ENCODE measurements at places on chromosomes 11 and 22.
A peak's percentile ranks its signal among the peaks of the same experiment; 100 is the strongest.

GRCh38 chr22:43561415-43562178 lies 149.8 kb downstream of the MPPED1 start:
- DNase-seq = no peak

GRCh38 chr11:765802-766091 lies 11.5 kb downstream of the GATD1 start:
- no peak for DNase-seq

- DNase-seq = no peak
Measured at GRCh38 chr22:49953680-49954344, 6.8 kb upstream of the PIM3 start.

DNA sequence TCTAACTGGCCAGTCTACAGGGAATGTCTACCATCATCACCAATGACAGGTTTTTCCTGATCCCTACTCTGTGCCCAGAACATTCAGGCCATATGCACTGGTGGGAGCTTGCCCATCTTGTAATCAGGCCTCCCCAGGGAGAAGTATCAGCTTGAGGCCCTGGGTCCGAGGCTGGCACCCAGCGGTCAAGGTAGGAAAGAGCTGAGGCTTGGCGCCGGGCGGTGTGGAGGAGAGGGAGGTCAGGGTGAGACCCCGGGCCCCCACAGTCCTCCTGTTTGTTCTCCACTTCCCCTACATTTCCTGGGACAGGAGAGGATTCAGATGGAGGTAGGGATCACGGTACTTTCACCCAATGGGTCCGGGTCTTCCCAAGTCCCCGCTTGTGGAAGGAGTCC lies 15.5 kb downstream of the TSKU start:
- no peak for DNase-seq

- DNase-seq = no peak
Measured at GRCh38 chr11:90700789-90701439, 478.1 kb upstream of the CHORDC1 start.

GRCh38 chr11:2888266-2888968 lies 2.8 kb upstream of the CDKN1C start:
- peak; percentile 86 for DNase-seq

GRCh38 chr11:75142714-75143419 lies 8.0 kb upstream of the SLCO2B1 start:
- peak; percentile 82 for DNase-seq

- DNase-seq = no peak
Measured at GRCh38 chr11:47249378-47249715, 733 bp upstream of the ACP2 start.

- DNase-seq = no peak
Measured at GRCh38 chr22:38017272-38017920, 33.0 kb upstream of the SOX10 start.

DNA sequence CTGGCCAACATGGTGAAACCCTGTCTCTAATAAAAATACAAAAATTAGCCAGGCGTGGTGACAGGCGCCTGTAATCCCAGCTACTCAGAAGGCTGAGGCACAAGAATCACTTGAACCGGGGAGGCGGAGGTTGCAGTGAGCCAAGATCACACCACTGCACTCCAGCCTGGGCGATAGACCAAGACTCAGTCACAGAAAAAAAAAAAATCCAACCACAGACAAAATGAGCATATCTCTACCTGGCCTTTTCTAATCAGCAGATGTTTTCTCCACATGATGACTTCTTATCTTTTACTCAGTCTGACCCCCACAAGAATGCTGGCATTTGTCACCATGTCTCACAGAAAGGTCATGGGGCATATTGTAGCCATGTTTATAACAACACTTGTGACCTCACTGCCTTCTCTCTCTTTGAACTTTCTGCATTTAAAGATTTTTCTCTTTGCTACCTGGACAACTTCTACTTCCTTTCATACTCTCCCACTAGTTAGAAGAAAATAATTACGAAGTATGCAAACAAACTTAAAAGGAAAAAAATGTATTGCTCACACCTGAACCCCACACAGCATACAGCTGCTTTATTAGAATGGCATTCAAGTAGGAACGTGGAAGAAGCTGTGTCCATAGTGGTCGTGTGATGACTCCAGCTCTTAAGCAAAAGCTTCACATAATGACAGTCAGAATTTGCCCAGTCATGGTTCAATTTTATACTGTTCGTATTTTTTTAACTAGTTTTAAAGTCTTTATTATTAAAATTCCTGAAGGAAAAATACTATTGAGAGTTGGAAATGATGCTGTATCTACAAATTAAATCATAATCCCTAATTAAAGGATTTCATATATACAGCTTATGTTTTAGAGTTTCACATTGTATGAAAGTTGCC lies 65.4 kb downstream of the ZC3H12C start:
- DNase-seq = no peak

- no peak for DNase-seq
Measured at GRCh38 chr22:36350751-36351594, 36.8 kb downstream of the MYH9 start.

GRCh38 chr22:45600790-45601730 lies 70.6 kb upstream of the ATXN10 start:
- DNase-seq = no peak

DNA sequence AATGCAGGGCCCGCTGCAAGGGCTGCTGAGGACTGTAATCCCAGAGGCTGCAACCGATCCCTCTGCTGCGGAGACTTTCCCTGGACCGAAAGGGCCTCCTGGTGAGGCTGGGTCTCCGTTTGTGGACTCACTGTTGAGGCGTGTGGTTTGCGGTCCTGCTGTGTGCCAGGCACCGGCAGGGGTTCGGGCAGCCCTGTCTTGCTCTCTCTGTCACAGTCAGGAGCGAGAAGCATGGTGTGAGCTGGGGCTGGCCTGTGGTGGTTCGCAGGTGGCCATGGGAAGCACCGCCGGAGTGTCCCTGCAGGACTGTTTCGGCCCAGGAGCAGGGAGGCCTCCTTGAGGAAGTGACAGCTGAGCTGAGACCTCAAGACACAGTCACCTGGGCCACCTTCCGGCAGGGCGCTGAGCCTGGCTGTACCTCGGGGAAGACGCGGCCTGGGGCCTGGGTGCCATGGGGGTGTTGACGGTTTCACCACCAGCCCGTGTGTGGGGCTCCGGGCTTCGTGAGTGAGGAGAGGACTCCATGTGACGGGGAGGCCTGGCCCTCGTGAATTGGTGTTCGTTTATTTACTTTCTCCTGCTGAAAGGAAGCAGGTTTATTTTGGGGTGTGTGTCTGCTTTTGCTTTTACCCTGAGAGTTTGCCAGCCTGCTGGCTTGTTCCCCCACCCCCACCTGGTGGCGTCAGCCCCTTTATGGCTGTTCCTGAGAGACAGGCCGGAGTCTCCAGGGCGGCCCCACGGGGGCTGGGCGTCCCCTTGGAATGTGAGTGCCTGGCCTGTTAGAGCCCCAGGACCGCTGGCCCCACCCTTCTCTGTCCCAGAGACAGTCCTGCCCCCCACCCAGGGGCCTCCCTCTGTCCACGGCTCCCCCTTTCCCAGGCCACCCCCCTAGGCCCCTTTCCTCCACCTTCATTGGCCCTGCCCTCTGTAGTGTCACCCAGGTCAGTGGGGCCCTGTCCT lies 122.5 kb downstream of the KCNQ1OT1 start:
- no peak for DNase-seq

- DNase-seq = no peak
Measured at GRCh38 chr11:100674212-100674611, 12.9 kb upstream of the ARHGAP42 start.

DNA sequence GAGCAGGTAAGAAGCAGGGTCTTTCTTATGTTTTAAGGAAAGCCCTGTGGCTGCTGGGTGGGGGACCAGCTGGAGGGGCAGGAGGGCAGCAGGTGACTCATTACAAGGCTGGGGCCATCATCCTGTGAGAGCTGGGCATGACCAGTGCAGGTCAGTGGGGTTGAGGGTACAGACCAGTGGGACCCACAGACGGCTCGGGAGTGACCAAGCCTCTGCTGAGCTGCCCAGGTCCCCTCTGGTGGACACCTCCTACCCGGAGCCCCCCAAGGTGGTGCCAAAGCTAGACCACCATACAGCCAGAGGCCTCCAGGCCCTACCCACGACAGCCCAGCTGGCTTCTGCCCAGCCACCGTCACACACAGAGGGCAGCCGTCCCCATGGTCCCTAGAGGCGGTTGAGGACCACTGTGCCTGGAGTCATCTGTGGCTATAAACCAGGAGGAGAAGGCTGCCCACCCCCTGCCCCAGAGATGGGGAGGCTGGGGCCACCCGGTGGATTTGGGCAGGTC lies 670 bp downstream of the MYEOV start:
- DNase-seq = no peak

GRCh38 chr11:76753449-76753848 lies 29.7 kb upstream of the TSKU start:
- no peak for DNase-seq

GRCh38 chr22:42664976-42665831 lies 16.0 kb upstream of the CYB5R3 start:
- DNase-seq = no peak

GRCh38 chr11:122618927-122619326 lies 36.6 kb upstream of the UBASH3B start:
- DNase-seq = no peak

DNA sequence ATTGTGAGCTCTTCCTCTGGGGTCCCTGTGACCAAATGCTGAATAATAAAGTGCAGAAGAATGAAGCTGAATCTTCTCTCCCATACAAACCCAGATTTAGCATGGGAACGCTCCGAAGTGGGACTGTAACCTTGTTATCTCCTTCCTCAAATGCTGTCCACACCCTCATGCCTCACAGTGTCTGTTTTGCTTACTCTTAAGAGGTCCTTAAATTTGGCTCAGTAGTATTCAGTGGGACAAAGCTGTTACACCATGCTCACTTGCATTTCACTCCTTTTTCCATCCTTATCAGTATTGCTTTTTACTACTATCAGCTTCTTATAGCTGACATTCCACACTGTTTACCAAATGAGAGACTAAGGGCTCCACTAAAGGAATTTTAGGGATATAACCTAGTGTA lies 13.8 kb upstream of the AMOTL1 start:
- DNase-seq = no peak

DNA sequence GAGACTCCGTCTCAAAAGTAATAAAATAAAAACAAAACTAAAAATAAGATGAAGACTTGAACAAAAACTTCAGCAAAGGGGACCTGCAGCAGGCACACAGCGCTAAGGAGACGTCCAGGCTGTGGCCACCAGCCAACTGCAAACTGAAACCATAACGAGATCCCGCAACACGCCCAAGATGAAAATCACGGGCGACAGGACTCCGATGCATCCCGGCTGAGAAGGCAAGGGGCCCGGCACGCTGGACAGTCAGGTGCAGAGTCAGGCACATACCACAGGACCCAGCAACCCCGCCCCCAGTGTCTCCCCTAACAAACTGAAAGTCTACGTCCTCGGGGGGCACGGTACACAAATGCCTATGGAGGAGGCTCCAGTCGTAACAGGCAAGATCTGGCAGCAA lies 9.2 kb downstream of the HRAS start:
- no peak for DNase-seq

DNA sequence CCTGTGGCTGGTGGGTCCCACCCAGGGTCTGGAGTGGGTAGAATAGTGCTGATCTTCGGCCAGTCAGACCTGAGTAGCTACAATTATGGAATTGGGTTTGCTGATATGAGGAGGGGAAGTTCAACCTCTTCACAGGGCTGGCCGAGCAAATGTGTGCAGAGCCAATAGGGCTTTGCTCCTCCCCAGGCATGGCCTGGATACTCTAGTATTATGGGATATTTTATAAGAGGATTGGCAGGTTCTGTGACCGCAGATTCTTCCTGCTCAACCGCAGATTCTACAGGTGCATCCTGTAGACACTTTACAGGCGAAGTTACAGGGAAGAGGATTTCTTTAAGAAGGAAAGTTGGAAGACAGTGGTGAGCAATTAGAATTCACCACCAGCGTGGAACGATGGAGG lies 44.3 kb downstream of the TBC1D22A start:
- DNase-seq = no peak

DNA sequence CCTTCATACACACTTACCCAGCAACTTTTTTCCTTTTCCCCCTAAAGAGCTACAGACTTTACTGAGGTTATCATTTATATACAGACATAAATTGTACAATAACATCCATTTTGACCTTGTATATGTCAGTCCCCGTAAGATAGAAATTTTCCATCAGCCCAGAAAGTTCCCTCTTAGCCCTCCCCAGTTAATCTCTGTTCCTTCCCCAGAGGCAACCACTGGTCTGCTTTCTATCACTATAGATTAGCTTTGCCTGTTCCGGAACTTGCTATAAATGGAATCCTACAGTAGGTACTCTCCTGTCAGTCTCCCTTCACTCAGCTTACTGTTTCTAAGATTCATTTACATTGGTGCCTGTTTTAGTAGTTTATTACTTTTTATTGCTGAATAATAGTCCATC lies 54.9 kb downstream of the TSPAN18 start:
- DNase-seq = no peak

DNA sequence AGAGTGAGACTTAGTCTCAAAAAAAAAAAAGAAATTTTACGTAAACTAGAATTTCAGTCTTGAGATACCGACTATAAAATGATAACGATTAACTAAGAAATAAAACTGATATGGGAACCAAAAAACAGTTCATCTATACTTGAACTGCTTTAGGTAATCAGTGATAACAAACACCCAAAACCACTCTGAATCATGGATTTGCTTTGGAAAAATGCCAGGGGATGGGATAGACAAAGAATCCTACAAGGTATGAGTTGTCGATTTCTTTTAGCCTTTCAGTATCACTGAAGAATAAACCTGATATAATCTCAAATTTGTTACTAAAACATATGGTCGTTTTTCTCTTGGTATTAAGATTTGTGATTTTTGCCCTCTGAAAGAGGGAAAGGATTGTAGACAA lies 13.7 kb downstream of the CSTF3 start:
- no peak for DNase-seq

GRCh38 chr11:130449310-130449990 lies 1.0 kb downstream of the ADAMTS15 start:
- no peak for DNase-seq

GRCh38 chr22:25465949-25466348 lies 98.5 kb upstream of the GRK3 start:
- DNase-seq = no peak

DNA sequence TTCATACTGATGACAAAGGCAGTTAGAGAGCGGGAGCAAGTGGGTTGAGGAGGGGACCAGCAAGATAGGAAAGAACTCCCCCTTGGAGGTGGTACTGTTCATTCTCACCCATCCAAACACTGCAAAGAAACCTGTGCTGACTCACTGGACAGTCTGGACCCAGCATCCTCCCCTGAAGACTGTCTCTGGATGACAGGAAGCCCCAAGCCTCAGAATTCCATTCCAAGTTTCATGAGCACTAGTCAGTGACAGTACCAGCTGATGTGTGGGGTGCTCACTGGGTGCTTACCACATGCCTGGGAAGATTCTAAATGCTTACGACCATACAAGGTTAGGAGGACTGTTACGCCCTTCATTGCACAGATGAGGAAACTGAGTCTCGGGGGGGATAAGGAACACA lies 160.9 kb downstream of the IGLL1 start:
- no peak for DNase-seq

DNA sequence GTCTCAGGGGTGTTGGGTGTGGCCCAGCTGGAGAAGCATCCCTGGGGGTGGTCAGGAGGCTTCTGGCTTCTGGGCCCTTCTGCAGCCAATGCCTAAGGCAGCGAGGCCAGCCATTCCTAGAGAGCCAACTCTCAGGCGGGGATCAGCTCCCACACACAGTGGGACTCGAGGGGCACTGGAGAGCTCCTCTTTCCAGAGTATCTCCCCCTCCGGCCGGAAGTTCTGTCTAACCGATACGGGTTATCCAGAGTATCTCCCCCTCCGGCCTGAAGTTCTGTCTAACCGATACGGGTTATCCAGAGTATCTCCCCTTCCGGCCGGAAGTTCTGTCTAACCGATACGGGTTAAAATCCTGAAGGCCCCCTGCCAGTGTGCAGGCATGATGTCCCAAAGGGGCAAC lies 71.2 kb upstream of the B3GAT1 start:
- no peak for DNase-seq

Data from CD4-positive, alpha-beta T cell treated with Interleukin-4 for 1 hour (primary cell).